Temporal lobe (tissue), 4 donors: ENCODE measurements at places on chromosomes 2 and 18. TPM values are rescaled to one million over a fixed set of nuclear protein-coding genes. Genes with fewer than 3 reads are reported as not detected.

Gene GRHL1
- total RNA-seq: 3.2 TPM

Gene LYG2
- not detected for total RNA-seq

Gene TBR1
- 95.6 TPM for total RNA-seq

Gene CLEC4F
- not detected for total RNA-seq

Gene ASIC4
- 3.4 TPM for total RNA-seq
